ENCODE measurements at places on chromosomes 5 and 9.

DNA sequence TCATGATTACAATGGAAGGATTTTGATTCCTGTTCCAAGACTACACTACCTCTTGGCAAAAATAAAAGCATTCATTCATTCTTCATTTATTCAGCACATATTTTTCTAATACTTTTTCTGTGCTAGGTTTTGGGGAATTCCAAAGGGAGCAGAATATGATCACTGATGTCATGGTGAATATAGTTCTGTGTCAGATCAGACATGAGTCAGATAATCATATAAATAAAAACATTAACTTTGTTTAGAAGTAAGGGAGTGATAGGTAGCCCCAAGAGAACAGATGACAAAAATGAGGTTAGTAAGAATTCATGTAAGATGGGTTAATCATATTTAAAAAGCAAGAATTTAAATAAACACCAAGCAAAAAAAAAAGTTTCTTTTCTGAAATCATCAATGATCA is 94.1 kb upstream of the RANBP6 start:
- DNase-seq, result no peak
- no peak overlapping the region for H3K4me3 ChIP-seq
- H3K4me1 ChIP-seq, result peaks cover 12% of the 10 kb centered on the region
- no peak overlapping the region for H3K27ac ChIP-seq
- H3K27me3 ChIP-seq, result peaks cover 7% of the 10 kb centered on the region
- H3K36me3 ChIP-seq, result no peaks in the 10 kb centered on the region

- H3K27ac ChIP-seq, result no peak overlapping the region
- no peak for DNase-seq
- H3K4me3 ChIP-seq, result no peak overlapping the region
- H3K27me3 ChIP-seq, result peaks cover 6% of the 10 kb centered on the region
Observed at GRCh38 chr9:135255033-135255840, 167.8 kb downstream of the OLFM1 start.

DNA sequence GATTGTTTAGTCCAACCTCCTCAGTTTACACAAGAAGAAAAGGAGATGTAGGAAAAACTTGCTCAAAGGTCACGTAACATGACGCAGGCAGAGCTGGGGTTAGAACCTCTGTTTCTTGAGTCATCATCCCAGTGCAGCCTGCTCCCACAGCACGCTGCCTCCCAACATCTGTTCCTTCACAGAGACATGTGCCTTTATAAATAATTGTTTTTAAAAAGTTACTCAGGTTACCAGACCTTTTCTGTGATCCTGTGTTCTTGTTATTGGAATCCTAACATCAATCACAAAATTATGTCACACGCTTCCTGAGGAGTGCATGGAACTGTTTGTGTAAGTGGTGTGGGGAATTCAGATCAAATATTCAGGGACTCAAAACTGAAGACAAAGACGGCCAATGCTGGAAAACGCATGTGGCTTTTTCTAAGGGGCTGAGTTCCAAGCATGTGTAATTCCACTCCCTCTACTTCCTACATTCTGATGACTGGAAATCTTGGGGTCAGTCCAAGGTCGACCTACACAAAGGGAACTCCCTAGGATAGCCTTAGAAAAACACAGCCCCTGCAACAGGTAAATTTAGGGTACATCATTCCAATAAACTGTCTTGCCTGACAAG is 184.3 kb downstream of the TSSK1B start:
- no peak overlapping the region for H3K4me3 ChIP-seq
- peaks cover 66% of the 10 kb centered on the region for H3K4me1 ChIP-seq
- no peak for DNase-seq

DNA sequence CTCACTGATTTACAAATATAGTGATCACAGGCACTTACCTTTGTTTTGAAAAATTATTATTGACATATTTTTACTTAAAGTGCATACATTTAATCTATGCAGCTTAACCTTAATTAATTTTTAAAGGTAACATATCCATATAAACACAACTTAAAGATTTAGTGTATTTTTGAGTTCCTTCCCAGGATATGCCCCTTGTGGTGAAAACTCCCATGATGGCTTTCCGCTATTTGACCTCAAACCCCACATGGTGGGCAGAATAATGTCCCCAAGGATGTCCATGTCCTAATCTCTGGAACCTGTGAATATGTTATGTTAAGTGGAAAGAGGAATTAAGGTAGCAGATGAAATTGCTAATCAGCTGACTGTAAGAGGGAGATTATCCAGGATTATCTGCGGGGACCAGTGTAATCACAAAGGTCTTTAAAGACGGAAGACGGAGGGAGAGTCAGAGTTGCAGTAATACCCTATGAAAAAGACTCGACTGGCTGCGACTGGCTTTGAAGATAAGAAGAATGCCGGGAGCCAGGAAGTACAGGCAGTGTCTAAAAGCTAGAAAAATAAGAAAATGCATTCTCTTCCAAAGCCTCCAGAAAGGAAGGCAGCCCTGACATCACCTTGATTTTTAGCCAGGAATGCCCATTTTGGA is 193.9 kb downstream of the ICE1 start:
- no peaks in the 10 kb centered on the region for H3K27me3 ChIP-seq
- no peak overlapping the region for H3K4me3 ChIP-seq
- H3K36me3 ChIP-seq, result no peaks in the 10 kb centered on the region
- no peak overlapping the region for H3K27ac ChIP-seq

DNA sequence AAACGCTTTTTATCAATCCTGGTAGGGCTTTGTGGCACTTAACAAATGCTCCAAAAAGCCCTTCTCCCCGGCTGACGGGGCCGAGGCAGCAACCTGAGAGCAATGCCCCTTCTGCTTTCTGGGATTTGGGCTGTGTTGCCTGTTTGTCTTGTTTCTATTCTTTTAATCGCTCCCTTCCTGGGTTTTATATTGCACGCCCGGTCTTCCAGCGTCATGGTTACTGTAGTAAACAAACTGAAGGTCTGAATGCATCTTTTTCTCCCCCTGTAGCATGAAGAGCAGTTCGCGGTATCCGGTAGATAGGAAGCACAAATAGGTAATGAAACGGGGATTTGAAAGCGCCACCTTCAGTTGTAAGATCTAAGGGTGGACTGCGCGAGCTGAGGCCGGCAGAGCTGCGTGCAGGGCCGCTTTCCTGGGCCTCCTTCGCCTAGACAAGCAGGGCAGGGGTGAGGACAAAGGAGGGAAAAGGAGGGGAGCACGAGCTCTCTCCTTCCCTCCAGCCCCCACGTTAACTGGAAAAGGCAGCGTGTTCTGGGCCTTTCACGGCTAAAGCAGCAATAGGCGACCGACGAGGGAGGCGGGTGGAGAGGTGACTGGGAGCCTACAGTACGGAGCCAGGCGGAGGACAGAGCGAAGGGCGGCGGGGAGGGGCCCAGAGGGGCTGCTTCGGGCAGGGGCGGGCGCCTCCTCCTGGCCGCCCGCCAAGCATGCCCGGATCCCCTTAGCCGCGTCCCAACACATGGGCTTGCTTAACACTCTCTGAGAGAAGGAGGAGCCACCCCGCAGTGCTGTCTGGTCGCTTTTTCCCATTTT is 49.3 kb upstream of the ZNF366 start:
- H3K36me3 ChIP-seq, result no peaks in the 10 kb centered on the region
- peak overlapping the region; percentile 82 for H3K4me3 ChIP-seq
- DNase-seq, result peak; percentile 73
- peaks cover 32% of the 10 kb centered on the region for H3K4me1 ChIP-seq
- H3K27ac ChIP-seq, result peak overlapping the region; percentile 77

- no peak for DNase-seq
- H3K4me1 ChIP-seq, result peaks cover 9% of the 10 kb centered on the region
- H3K27me3 ChIP-seq, result peaks cover 8% of the 10 kb centered on the region
- H3K4me3 ChIP-seq, result no peak overlapping the region
Observed at GRCh38 chr5:113375480-113376060, 59.2 kb downstream of the TSSK1B start.

GRCh38 chr9:19173598-19174125 is 46.4 kb upstream of the PLIN2 start:
- H3K36me3 ChIP-seq, result no peaks in the 10 kb centered on the region
- peaks cover 24% of the 10 kb centered on the region for H3K4me1 ChIP-seq

DNA sequence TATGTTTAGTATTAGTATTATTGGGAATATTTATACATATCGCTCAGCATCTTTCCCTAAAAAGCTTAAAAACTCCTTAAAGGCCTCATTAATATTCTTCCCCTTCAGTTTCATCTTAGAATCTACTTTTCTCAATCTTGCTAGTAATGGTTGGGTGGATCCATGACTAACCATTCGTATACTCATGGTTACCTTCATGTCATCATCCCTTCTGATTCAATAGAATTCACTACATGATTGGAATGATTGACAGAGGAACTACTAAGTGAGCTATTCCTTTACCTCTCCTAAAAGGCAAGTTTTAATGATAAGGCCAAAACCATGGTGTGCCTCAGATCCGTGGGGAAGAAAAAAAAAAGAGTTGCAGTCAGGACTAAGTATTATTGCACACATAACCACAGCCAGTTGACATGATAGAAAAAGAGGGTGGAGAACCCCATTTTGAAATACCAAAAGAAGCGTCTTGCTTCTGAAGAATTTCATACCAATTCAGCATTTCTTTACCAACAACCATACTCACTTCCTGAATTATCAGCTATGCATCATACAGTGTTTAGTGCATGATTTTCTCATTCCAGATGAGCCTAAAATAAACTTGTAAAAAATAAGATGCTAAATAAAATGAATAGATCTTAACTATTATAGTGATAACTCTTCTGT is 624.6 kb downstream of the PDE4D start:
- no peaks in the 10 kb centered on the region for H3K36me3 ChIP-seq
- no peak for DNase-seq
- H3K27ac ChIP-seq, result no peak overlapping the region
- no peak overlapping the region for H3K4me3 ChIP-seq
- no peaks in the 10 kb centered on the region for H3K27me3 ChIP-seq
- H3K4me1 ChIP-seq, result peaks cover 31% of the 10 kb centered on the region

Data from nephron progenitor cell (in vitro differentiated cells).